Fibroblast of the aortic adventitia (primary cell): ENCODE measurements at places on chromosomes 1 and 21. TPM values are rescaled to one million over a fixed set of nuclear protein-coding genes. Genes with fewer than 3 reads are reported as not detected.

GRCh38 chr1:245353411-245353810 is 198.6 kb downstream of the KIF26B start:
- DNase-seq = no peak

DNA sequence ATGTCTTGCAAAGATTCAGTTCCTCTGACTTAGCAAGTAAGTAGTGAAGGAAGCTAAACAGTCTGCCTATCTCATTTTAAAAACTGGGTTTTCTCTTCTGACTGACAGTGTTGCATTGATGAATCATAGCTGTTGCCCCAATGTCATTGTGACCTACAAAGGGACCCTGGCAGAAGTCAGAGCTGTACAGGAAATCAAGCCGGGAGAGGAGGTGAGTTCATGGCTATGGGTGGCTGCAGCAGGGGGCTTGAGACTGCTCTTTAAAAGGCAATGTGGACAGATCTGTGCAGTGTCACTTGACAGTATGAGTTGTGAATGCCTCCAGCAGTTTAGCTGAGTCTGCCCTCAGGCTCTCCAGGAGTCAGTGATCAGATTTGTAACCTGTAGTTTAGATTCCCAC is 46.6 kb downstream of the SMYD2 start:
- no peak for DNase-seq

- DNase-seq = peak; percentile 31
These were observed 28.9 kb upstream of the FMOD start for GRCh38 chr1:203379825-203380224.

- peak; percentile 18 for DNase-seq
These were observed 220.1 kb downstream of the SDCCAG8 start for GRCh38 chr1:243475966-243476365.

DNA sequence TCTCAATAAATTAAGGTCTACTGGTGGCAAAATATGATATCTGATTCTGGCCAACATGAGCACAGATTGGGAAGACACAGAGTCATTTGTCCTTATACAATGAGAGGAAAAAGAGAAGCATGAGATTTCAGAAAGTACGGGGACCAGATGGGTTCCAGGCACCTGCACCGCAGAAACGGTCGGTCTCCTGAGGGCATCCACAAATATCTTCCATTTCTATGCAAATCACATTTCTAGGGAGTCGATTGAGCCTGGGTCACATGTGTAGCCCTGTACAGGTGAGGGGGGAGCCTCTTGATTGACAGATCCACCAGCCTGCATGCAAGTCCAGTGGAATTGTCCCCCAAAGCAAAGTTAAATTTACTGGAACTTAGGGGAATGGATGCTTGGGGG is 415.6 kb downstream of the NPHP4 start:
- no peak for DNase-seq

DNA sequence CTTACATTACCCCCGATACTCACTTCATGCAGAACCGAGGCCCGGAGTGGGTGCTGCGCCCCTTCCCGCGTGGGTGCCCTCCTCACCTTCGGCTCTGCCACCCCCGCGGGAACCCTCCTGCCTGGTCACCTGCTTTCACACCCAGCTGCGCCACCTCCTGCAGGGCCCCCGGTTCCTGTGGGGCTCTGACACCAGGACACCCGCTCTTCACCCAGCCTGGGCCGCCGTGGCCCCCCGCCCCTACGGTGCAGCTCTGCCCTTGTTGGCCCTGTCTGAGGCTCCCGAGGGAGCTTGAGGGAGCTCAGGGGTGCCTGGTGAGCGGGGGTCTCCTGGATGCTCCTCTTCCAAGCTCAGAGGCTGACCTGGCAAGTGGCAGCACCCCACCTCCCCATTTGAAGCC is 19.0 kb downstream of the RRP1 start:
- no peak for DNase-seq

- peak; percentile 18 for DNase-seq
These were observed 487.7 kb downstream of the TTLL7 start for GRCh38 chr1:83511146-83511726.

- DNase-seq = no peak
These were observed 115.7 kb downstream of the LIPI start for GRCh38 chr21:14095056-14095455.

DNA sequence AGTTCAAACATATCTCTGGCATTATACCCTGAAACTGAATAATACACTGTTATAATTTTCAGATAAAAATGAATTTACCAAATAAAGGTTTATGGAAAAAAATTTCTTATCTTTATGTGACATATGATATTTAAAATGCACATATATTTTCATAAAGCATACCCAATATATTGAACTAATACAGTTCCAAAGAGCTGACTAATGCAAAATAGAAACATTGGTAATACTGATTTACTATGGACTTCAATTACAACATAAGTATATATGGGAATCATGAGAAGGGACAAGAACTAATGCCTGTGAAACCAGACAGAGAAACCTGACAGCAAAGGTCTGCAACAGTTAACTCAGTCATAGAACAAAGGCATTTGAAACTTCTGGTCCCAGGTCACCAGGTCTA is 153.5 kb downstream of the DENND1B start:
- DNase-seq = no peak

DNA sequence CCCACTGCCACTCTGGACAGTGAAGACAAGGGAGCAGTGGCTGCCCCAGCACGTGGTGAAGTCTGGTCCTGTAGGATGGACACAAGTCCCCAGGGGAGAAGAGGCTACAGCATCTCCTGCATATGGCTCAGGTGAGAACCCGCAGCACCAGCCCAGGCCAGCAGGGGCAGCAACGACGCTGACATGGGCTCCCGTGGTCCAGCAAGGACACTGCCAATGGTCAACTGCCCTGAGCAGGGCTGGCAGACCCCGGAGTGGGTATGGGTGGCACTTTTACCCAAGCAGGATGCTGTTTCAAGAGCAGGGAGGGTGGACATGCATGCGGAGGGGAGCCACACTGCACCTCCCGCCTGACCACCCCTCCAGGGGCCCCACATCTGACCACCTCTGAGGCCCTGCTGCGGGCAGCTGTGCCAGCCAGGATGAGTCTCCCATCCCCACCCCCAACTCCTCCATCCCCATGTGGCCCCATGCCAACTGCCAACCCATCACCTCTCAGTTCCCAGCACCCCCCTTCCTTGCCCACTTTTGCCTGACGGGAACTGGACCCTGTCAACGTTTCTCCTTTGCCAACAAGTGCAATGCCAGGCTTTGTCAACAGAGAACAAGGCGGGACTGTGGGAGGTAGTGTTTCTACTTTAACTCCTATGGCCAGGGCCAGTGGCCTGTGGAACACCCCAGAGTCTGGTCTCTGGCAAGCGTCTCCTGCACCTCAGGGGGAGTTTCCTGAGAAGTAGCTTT is 8.6 kb downstream of the MORN1 start:
- no peak for DNase-seq

The YARS1 gene
- 96.7 and 186 TPM in 2 replicates for total RNA-seq

The PFKL gene
- total RNA-seq = 96.8 and 114 TPM in 2 replicates

The PLA2G2F gene
- total RNA-seq = not detected in 2 replicates

The AK5 gene
- total RNA-seq = 13.5 and 18.8 TPM in 2 replicates
